NCI-H2081 (cell line): ENCODE measurements at places on chromosomes 6 and 20.

DNA sequence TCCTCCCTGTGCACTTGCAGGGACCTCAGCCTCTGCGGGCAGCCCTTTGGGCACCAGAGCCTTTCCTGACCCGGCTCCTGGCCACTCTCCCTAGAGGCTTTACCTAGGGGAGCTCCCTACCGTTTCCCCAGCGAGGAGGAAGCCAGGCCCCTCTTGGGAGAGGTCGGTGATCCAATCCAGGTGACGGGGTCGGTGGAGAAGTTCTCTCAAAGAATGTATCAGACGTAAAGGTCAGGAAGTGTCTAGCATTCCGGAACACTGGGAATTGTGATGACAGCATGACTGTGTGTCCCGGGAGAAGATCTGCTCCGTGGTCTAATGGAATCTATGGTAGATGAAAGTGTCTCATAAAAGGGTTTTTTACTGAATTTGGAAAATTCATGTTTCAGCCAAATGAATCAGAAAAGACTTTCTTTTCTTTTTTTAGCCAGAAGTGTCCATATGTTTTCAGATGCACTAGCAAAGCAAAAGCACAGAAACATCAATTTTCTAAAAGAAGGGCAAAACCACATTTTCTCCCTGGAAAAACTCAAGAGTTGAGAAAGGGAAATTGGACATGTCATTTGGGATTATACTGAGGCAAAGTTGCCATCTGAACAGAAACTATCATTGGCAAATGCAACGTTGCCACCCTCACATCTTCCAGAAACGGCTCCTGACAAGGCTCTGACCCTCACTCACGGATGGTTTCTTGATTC is 289.4 kb downstream of the THBS2 start:
- no peak for DNase-seq

GRCh38 chr20:47296950-47297349 is 59.5 kb downstream of the ZMYND8 start:
- DNase-seq: no peak

GRCh38 chr6:165403006-165403595 is 93.7 kb upstream of the C6orf118 start:
- DNase-seq: no peak

DNA sequence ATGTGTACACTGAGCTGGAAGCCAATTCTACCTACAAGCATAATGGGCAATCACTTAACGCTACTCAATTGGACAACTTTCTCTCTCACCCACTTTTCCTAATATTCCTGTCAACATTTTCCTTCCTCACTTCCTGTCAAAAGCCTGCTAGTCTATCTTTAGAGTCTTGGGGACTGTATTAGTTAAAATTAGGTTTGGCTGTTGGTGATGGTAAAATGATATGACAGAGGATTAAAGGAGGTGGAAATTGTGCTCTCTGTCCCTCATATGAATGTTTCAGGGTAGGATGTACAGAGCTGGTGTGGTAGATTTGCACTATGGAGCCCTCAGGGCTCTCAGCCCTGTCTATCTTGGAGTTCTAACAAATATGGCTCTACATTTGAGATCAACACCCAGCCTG is 129.7 kb downstream of the CEP57L1 start:
- DNase-seq: no peak
